Trophoblast cell (in vitro differentiated cells and primary cell): ENCODE measurements at places on chromosomes 16 and 17.

DNA sequence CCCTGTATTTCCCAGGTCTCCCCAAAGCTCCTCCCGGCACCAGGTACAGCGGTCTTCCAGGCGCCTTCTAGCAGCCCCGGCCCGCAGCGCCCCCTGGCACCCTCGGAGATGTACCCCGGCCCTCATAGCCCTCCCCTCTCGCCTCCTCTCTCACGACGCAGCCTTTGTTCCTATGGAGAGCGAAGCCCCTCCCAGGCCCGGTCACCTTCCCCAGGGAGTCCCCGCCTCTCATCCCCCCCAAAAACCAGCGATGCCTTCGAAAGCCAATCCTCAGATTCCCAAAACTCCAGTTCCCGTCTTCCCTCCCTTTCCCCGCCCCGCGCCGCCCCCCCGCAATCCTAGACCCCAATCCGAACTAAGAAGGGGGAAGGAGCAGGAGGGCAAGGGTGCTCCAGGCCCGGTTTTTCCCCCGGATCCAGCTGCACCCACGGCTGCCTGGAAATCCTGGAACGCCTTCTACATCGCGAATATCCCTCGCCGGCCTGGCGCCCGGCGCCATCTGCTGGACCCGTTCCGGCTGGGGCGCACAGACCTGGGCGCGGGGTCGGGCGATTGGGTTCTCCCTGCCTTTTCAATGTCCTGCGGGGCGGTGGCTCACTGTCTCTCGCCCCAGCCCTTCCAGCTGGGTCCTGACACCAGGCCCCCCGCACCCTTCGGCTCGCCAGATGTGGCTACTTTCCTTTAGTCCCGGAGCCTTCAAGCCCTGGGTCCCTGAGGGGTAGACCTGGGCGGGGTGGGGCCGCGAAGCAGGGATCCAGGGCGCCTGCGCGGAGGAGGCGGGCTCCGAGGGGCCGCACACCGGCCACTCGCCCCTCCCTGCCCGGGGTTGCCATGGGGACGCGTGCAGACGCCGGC lies at the start of gene DNAH2:
Gene DNAH2 (plus strand): TSS at position 844 of the 855 bp plus-strand sequence. CDS start 1,991 bp downstream, outside the sequence.
- DNase-seq: peak; percentile 70

GRCh38 chr16:64952177-64952576 lies 169.7 kb downstream of the CDH11 start:
- no peak for DNase-seq

GRCh38 chr17:9529033-9529700 lies 46.5 kb downstream of the STX8 start:
- peak; percentile 25 for DNase-seq

- no peak for DNase-seq
Observed at GRCh38 chr17:78364436-78365281, 4.8 kb upstream of the SOCS3 start.

DNA sequence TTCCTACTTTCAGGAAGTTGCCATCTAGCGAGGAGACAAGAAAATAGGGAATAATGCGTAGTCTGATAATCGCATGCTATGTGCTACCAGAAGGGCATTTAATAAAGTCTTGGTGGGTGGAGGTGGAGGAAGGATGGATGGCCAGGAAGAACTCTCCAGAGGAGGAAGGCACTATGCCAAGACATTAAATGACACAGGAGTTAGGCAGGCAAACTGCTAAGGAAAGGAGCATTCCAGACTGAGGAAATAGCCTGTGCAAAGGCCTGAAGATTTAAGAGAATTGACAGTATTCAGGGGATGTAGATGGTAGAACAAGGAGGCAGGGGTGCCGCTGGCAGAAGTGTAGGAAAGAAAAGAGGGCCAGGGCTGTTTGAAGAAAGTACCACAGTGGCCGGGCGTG lies 19.3 kb upstream of the ARHGAP44 start:
- DNase-seq: no peak

DNA sequence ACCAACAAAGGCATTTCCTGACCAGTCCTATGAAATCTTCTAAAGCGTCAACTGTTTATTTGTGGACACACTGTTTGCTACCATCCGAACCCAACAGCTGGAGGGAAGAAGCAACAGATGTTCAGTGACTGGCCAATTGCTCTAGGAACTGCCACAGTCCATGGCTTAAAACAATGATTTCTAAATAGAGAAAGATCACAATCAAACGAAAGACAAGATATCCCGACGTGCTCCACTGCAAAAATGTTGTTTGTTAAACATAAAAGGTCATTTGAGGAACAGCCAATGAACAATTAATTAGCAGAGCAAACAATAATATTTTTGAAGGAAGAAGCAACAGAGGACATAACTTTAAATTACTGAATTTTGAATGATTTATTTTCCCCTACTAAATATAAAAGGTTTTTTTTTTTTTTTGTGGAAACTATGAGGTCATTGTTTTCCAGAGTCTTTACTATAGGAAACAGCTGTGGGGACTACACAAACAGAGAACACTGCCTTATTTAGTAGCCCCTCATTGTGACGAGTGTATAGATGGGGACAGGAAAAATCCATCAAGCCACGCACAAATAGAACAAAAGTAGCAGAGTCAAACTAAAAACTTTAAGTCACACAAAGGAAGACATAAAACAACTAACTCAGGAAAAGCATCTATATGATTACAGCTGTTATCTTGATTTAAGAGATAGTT lies 17.2 kb downstream of the USP31 start:
- DNase-seq: no peak

DNA sequence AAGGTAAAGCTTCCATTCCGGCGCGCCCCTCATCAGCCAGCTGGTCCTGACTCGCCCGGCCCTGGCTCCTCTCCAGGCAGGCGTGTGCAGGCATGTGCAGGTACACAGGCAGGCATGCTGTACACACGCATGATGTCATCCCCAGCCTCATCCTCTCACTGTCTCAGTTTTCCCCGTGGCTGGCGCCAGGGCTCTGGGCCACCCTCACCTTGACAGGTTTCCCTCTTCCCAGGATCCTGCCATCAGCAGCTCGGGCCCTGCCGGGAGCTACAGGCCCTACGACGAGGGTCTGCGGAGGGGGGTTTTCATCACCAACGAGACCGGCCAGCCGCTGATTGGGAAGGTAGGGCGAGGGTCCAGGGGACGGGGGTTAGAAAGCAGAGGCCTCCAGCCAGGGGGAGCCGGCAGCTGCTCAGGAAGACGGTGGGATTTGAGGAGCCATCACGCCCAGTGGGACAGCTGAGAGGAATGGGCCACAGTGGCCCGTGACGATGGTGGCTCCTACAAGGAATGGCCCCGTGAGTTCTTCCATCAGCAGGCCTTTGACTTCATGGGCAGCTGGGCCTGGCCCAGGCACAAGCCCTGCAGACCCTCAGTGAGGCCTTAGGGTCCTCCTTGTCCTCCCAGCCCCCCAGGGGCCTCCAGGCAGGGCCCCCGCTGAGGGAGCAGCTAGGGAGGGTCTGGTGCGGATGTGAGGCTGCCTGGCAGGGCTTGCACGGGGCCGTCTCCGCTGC lies 8.5 kb downstream of the GAA start:
- DNase-seq: no peak

DNA sequence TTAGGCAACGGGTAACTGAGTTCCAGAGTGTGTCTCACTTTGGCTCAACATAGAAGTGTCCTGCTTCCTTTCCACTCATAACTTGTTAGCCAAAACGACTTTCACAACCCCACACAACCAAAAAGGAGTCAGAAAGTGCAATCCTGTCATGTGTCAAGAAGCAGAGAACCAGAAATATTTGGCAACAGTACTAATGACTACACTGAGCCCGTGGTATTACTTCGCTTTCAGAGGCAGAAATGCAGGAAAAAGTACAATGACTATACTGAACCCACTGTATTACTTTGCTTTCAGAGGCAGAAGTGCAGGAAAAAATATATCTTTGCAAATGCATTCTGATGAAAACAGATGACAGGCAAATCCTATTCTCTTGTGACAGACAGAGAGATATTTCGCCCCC lies 484.6 kb downstream of the KIF2B start:
- no peak for DNase-seq

DNA sequence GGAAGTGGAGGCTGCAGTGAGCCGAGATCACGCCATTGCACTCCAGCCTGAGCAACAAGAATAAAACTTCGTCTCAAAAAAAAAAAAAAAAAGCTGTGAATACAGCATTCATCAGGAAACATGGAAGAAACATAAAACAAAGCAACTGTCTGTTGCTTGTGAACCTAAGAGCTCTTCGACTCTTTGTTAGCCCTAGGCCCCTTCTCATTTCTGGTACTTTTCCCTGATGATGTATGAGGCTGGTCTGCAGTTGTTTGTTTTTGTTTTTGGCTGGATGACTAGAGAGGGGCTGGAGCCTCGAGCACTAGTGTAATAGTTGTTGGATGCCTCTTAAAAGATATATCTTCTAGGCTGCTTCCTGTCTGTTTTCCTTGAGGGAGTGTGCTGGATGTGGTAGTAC lies 113.5 kb downstream of the MAP2K6 start:
- no peak for DNase-seq

- no peak for DNase-seq
Observed at GRCh38 chr17:28579526-28579925, 2.8 kb upstream of the ALDOC start.

DNA sequence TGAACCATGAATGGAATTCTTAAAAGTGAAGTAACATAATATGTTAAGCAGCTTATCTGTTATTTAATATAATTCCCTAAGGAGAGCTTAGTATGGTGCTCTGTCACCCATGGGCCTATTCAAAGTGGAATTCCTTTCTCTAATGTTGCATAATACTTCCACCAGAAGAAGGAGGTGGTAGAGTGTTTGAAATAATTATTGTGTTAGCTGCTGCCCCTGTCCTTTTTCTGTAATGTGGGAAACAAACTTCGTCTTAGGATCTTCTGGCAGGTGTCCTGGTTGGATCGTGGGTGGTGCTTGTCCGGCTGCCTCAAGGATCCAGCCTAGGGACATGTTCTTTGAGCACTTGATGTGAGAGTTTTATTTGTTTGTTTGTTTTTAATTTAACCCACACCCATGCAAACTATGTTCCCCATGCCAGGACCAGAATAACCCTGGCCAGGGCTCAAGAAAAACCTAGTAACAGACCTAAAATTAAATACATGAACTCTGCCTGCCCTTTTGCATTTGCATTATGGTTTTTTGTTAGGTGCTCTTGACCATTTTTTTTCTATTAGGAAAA lies 46.1 kb downstream of the ZNRF1 start:
- DNase-seq: peak; percentile 53

GRCh38 chr17:21592774-21593173 lies 99.5 kb upstream of the KCNJ18 start:
- no peak for DNase-seq

DNA sequence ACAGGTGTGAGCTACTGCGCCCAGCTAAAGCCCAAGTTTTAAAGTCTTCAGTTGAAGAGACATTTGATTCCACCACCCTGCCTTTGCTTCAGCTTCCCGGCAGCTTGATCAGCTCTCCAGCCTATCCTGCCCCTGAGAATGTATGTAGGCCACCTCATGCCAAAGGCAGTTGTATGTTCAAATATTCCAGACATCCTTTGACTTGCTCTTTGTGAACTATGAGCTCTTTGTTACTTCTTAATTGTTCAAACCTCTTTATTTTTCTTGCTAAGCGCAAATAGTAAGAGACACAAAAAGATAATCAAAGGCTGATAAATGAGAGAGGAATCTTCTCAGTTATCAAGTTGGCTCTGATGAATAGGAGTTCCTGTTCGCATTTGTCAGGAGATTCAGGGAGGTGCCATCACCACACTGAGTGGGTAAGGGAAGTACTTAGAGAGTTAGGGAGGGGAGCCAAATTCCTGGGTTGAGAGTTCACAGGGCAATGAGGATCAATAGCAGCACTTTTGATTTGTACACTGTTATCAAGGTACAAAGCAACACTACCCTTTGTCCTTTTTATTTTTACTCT lies 32.0 kb upstream of the SUPT4H1 start:
- DNase-seq: peak; percentile 29

GRCh38 chr16:76297941-76298340 lies 20.7 kb downstream of the CNTNAP4 start:
- no peak for DNase-seq

- peak; percentile 9 for DNase-seq
Observed at GRCh38 chr16:67531247-67531646, 2.6 kb downstream of the RIPOR1 start.

- no peak for DNase-seq
Observed at GRCh38 chr17:20952183-20952582, 90.6 kb downstream of the USP22 start.

- peak; percentile 73 for DNase-seq
Observed at GRCh38 chr17:45316434-45317110, at the start of gene MAP3K14. Gene MAP3K14 (minus strand): TSS chr17:45317020. CDS start chr17:45290745, 26,275 bp downstream.

DNA sequence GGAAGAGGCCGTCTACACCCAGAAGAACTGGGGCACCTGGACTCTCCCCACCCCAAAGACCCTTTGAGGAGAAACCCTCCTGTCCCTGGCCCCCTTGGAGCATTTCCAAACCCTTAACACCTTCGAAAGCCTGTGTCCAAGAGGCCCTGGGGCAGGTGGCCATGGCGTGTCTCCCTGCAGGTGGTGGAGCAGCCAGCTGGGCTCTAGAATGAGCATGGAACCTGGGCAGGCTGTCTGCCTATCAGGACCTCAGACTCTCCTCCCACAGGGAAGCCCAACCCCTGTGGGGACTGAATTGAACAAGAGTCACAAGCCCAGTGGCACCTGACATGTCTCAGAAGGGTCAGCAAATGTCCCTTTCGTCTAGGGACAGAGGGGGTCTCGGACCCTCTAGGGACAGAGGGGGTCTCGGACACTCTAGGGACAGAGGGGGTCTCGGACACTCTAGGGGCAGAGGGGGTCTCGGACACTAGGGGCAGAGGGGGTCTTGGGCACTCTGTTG lies 8.4 kb downstream of the CBX4 start:
- no peak for DNase-seq

- no peak for DNase-seq
Observed at GRCh38 chr16:81526935-81527334, 82.3 kb downstream of the CMIP start.

GRCh38 chr16:70790815-70791214 lies 10.1 kb downstream of the VAC14 start:
- no peak for DNase-seq

DNA sequence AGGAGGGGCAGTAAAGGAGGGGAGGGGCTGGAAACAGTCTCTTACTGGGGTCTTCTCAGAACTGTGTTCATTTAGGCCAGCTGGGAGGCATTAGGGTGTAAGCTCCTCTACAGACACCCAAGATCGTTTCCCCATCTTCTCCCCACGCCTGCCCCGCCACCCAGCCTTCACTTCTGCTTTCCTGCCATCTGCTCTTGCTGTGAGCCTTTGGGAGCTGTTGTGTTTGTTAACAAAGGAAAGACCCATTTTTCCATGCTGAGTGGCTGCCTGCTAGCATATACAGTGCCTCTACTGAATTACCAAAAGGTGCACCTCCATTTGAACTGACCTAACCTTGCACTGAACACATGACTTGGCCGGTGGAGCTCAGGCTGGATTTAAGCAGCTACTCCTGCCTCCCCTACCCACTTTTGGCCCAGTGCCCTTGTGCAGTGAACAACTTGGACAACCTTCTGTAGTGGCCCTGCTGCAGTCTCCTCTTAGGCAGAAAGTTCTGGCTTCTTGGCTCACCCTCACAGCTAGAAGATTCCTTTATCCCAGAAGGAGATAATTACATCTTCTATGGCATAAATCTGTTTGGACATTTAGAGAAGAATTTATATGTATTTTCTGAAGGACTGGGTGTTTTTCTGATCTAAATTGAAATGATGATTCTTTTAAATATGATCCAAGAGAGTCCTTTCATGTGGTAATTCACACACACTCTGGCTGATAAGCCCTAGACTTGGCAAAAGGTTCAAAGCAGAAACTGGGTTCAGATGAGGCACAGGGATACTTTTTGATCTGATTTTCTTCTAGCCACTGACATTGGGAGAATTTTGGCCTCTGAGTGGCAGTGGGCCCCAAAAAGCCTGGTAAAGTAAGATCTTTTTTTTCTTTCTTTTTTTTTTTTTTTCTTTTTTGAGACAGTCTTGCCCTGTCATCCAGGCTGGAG lies 81.9 kb upstream of the HNF1B start:
- no peak for DNase-seq

GRCh38 chr17:45146166-45146565 lies 2.1 kb upstream of the HEXIM1 start:
- DNase-seq: no peak
